Natural killer cell treated with Interleukin-12 subunit alpha and Interleukin-12 subunit beta and Interleukin-15 and Interleukin-18, amount 100 ng/mL, for 72 hours (primary cell): ENCODE measurements at places on chromosomes 13 and 19.

- no peak for DNase-seq
Observed at GRCh38 chr19:1624458-1624857, 19.2 kb upstream of the UQCR11 start.

GRCh38 chr13:47869776-47870175 lies 131.3 kb downstream of the SUCLA2 start:
- no peak for DNase-seq

GRCh38 chr19:31342926-31343325 lies 6.3 kb downstream of the TSHZ3 start:
- DNase-seq = no peak

- no peak for DNase-seq
Observed at GRCh38 chr13:49869519-49869918, 66.6 kb downstream of the SPRYD7 start.

- DNase-seq = no peak
Observed at GRCh38 chr19:48158210-48158790, 11.8 kb downstream of the LIG1 start.

- no peak for DNase-seq
Observed at GRCh38 chr19:29247051-29247450, 34.1 kb upstream of the UQCRFS1 start.

DNA sequence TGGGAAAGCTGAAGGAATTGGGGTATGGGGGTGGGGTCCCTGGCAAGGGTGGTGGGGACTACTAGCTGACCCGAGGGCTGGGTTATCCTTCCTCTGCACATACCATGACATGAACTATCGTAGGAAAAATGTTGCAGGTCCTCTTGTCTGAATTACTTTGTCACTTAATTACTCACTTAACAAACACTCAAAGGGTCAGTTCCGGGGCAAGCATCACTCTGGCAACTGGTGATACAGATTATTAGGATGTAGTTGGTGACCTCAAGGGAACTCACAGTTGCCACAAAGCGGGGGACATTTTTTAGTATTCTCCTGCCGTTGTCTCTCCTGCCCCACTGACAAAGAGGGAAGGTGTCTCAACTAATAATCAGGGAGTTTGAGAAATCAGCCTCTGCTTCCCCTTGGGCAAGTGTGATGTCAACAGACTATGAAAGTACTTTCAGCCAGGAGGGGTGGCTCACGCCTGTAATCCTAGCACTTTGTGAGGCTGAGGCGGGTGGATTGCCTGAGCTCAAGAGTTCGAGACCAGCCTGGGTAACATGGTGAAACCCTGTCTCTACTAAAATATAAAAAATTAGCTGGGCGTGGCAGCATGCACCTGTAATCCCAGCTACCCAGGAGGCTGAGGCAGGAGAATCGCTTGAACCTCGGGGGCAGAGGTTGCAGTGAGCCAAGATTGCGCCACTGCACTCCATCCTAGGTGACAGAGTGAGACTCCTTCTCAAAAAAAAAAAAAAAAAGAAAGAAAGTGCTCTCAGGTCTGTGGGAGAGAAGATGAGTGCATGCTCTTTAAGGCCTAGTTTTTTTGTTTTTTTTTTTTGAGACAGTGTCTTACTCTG lies 10.3 kb downstream of the DNAJB1 start:
- no peak for DNase-seq

DNA sequence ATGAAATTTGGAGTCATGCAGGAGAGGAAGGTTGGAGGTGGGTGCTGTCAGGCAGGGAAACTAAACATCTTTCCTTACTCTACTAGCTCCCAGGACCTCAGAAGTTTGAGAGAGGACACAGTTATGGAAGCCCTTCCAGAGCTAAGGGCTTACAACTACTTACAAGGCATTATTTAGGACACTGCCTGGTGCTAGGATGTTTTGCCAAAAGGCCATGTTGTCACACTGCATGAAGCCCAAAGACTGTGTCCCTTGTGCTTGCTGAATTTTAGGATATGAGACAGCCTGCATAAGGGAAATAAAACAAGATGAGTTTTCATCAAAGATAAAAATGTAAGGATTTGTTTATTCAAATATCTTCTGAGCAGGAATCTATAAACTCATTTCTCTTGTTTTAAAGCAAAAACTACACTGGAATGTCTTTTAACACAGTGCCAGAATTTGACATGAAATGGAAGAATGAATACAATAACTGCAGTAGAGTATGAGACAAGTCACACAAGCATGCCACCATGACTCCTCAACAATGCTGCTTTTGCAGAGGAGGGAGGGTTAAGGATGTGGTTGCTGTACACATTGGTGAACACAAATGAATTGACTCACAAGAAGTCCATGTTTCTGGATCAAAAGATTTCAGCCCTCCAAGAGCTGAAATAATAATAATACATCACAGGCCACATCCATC lies 258.4 kb downstream of the SPRY2 start:
- DNase-seq = no peak

DNA sequence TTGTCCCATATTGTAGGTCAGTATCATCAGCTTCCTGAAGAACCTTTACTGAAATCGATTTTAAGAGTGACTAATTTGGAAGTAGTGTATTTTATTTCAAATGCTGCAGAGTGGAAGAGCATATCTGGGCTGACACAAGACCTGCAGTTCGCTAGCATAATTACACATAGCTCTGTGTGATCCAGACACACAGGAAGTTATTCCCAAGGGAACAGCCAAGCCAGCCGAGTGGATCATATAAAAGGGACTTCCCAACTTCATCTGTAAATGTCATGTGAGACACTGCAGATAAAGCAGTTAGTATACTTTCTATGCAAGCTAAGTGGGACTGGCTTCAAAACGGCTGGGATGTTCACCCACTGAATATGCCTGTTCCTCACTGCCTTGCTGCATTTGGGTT lies 760.4 kb downstream of the SLITRK1 start:
- DNase-seq = no peak

GRCh38 chr19:16368385-16369305 lies 44.0 kb downstream of the KLF2 start:
- peak; percentile 37 for DNase-seq

GRCh38 chr19:32908641-32909190 lies 39.1 kb upstream of the SLC7A9 start:
- no peak for DNase-seq

DNA sequence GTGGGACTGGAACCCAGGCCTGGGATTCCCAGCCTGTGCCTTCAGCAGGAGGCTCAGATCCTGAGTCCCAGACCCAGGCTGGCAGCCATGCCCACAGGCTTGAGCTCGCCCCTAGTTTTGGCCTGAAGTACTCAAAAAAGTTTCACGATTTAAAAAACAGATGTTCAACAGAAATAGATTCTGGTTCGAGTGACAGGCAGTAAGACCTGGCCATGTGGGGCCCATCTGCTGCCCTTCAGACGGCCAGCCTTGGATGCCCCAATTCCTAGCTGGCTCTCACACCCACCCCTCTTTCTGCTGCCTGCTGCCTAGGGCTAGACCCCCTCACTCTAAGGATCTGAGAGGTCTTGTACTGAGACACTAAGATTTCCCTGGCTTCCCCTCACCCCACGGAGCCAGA lies 2.8 kb upstream of the DMPK start:
- no peak for DNase-seq

DNA sequence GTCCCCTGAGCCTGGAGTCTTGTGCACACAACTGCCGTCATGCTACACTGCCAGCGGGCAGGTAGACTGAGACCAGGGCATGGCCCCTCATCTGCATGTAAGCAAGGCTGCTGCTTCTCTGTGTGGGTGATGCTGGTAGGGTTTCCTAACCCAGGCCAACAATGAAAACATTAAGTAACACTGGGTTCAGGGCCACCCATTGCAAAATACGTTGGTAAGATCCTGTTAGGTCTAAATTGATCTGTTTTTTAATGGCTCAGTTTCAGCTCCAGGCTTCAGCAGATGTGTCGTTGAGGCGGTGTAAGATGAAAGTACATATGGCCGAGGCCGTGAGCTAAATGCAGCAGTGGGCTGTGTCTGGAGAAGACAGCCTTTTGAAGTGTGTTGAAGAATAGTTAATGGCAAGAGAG lies 383.4 kb downstream of the IRS2 start:
- DNase-seq = no peak

GRCh38 chr19:28324275-28325060 lies 888.5 kb downstream of the UQCRFS1 start:
- DNase-seq = no peak

- DNase-seq = no peak
Observed at GRCh38 chr19:47740866-47741519, 4.4 kb upstream of the NOP53 start.

- no peak for DNase-seq
Observed at GRCh38 chr13:77544355-77544754, 8.8 kb downstream of the SCEL start.

- no peak for DNase-seq
Observed at GRCh38 chr13:86403181-86403580, 604.0 kb upstream of the SLITRK6 start.

- no peak for DNase-seq
Observed at GRCh38 chr13:89977203-89977602, 1370.3 kb upstream of the MIR17HG start.
